ENCODE measurements at places on chromosomes 4 and X.

- DNase-seq, result no peak
These were observed 10.5 kb downstream of the TBCK start for GRCh38 chr4:106305435-106306055.

GRCh38 chr4:38634047-38634759 is 29.8 kb upstream of the KLF3 start:
- DNase-seq, result no peak

DNA sequence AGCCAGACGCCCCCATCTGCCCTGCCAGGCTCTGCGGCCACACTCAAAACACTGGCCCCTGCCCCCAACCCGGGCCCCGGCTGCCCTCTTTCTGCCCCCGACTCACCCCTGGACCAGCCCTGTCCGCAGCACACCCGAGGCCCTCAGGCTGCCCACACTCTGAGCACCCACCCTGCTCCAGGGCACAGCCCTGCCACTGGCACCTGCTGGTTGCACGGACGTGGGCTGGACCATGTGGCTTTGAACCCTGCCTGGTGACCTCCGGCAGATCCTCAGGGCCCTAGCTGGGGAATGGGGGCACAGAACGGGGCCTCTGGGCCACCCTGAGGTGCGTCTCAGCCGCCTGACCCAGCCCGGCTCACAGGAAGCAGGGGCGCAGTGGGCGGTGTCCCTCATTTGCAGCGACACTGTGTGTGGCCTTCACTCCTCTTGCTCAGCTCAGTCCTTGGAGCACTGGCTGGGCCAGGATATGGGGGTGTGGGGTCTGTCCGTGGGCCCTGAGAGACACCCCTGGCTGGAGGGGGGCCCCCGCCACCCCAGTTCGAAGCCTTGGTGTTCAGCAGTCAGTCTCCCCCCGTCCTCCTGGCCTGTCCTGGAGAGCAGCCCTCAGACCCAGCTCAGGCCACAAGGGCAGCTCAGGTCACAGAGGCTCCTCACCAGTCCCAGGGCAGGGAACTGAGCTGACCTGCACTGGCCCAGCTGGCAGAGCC is 73.2 kb downstream of the FAM53A start:
- DNase-seq, result no peak

DNA sequence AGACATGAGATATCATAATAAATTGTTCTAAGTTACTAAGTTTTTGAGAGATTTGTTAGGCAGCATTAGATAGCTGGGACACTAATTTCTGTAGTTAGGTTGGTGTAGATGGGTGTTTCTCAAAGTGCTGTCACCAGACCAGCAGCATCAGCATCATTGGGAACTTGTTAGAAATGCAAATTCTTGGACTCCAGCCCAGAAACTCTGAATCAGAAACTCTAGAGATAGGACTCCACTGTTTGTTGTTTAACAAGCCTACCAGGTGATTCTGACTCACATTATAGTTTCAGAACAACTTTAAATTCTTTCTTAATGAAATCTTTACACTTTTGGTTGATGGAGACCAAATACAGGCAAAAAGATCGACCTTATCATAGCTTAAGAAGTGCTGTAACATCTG is 173.7 kb downstream of the PABPC4L start:
- no peak for DNase-seq

DNA sequence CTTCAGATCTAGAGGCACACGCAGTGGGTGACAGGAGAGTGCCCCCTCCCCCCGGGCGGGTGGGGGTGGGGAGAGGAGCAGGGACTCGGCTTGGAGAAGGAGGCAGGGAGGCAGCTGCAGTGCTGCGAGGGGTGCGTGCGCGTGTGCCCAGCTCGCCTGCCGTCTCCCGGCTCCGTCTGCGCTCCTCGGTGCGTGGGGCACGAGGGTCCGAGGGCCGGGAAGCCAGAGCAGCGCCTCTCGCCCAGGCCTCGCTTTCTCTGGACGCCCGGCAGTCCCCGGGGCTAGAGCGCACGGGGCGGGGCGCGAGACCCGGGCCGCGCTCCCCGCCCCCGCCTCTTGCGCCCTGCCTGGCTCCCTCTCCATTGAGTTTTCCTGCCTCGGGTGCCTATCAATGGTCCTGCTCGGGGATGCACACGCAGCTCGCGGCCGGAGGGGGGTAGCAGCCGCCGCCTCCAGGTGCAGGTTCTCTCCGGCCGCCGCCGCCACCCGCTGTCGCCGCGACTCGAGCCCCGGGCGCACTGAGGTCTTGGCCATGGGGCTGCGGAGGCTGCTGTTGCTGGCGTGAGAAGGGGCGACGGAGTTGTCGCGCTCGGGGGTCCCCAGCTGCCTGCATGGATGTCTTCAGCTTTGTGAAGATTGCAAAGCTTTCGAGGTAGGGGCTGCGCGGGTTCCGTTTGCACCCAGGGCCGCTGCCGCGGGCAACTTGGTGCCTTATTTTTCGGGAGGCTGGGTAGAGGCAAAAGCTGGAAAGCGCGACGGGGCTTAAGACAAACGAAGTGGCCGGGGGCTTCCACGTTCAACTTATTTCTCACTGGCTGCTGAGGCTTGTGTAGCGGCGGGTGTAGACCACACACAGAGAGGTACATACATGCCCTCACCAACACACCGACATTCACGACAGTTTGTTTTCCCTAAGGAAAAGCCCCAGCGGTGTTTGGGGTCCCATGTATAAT is at the start of gene FRMPD4:
Gene FRMPD4, plus strand, starts transcription at position 113 of the 953 bp plus-strand sequence. Its CDS starts 499 bp downstream, at position 612.
- no peak for DNase-seq

DNA sequence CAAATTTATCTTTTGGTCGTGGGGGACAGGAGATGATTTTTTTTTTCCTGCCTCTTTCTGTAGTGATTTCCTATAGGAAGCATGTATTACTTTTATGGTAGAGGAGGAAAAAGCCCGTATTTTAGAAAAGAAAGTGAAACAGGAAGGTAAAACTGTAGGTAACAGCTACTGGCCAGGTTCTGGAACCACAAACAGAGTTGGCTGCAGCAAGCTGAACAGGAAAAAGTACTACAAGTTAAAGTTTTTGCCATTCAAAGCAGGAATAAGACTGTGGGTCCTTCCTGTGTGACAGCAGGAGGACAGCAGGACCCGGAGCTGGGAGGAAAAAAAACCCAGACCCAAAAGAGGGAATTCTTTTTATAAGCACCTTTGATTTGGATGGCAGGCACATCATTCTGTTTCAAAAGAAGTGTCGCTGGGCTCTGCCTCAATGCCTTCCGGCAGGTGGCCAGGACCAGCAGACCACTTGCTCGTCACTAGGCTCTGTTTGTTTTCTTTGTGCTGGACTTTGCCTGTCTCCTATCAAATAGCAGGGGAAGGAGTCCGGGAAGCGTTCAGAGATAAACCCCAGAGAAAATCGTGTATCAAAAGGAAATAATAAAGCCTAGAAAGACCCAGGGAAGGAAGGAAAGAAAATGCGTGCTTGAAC is 277.9 kb downstream of the ADGRA3 start:
- DNase-seq, result no peak

DNA sequence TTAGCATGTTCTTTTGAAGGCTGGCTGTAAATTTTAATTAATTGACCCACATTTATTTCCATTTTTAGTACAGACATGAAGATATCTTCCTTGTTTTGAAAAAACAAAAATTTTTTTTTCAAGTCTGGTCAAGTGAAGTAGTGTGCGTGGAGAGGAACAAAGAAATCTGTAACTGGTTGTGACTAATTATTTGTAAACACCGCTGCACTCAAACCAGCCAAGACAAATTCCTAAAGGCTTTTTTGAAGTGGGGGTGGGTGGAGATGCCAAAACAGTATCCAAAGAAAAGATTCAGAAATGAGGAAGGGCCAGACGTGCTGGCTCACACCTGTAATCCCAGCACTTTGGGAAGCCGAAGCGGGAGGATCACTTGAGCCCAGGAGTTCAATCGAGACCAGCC is 88.3 kb downstream of the SHROOM2 start:
- no peak for DNase-seq

DNA sequence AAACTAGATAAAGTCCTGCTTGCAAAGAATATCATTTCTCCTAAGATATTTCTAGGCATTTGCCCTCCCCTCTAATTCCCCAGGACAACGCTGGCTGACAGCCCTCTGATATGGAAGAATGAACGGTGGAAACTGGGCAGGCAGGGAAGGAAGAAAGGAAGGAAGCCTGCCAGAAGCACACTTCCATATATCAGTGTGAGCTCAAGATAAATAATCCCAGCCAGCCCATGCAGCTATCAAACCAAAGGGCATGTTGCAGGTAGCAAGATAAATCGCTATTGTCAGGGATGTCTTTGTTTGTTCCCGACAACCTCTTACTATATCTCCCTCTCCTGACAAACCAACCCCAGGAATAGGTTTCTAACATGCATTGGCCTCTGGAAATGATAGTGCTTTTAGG is 412.8 kb downstream of the HNRNPD start:
- no peak for DNase-seq

DNA sequence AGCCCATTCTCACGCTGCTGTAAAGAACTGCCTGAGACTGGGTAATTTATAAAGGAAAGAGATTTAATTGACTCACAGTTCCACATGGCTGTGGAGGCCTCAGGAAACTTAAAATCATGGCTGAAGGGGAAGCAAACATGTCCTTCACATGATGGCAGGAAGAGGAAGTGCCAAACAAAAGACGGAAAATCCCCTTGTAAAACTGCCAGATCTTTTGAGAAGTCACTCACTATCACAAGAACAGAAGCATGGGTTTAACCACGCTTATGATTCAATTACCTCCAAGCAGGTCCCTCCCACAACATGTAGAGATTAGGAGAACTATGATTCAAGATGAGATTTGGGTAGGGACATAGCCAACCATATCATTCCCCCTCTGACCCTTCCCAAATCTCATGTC is 335.5 kb downstream of the IL15 start:
- no peak for DNase-seq

GRCh38 chr4:26424838-26425237 is 65.4 kb downstream of the CCKAR start:
- no peak for DNase-seq

- DNase-seq, result no peak
These were observed 226.7 kb downstream of the ARHGAP10 start for GRCh38 chr4:147958489-147959065.

- no peak for DNase-seq
These were observed 91.6 kb downstream of the FUNDC1 start for GRCh38 chrX:44451056-44451455.

GRCh38 chrX:16087076-16087475 is 36.3 kb upstream of the GRPR start:
- DNase-seq, result no peak

- DNase-seq, result no peak
These were observed 62.9 kb downstream of the ANAPC4 start for GRCh38 chr4:25439918-25440477.

DNA sequence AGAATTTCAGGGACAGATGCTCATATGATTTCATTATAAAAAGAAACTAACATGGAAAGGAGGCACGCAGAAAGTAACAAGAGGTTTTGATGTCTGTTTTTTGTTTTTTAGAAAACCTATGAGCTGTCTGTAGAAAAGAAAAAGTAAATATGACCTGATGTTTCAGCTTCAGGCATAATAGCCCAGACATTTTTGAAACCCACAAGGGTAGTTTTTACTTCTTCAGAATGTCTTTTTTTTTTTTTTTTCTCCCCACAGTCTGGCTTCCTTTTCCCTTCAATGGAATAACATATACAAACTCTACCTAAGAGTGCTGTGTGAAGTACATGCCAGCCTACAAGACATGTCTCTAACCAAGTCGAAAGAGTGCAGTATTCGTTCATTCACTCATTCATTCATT is 18.3 kb upstream of the STX18 start:
- no peak for DNase-seq

DNA sequence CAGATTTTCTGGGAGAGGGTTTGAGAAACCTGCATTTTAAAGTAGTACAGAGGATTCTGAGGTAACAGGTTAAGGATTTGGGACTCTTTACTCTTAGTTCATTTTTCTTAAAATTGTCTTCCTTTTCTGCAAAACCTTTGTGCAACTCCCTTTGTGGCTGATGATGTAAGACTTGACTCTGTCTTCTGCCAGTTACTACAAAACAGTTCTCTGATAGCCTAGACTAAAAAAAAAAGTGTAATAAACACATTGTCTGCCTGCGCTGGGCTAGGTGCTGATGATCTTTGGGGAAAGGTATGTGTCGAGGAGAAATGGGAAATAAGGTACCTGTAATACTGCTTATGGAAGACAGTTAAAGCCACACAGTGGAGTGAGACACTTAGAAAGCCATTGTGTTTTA is 28.7 kb downstream of the IL13RA1 start:
- no peak for DNase-seq

All from activated CD4-positive, alpha-beta T cell treated with anti-CD3 and anti-CD28 coated beads for 1 hour (primary cell).